ENCODE measurements at places on chromosomes 12 and 14.

DNA sequence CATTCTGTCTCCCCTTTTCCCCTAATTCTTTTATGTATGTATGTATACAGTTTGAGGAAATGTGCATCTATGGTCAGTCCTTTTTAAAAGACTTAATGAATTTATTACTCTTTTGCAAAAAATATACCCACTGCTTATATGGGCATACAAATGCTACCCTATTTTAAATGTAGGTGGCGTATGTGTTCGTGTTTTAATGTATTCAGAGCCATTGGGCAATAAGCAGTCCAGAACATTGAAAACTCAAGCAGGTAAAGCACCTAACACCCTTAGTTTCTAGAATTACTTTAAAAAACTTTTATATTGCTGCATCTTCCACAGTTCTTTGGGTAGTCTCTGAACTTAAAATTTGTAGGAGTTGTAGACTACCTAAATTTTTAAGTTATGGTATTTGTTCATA lies 42.6 kb upstream of the A2ML1 start:
- no peak for DNase-seq

GRCh38 chr14:37145395-37145794 lies 27.0 kb downstream of the SLC25A21 start:
- DNase-seq, result no peak

DNA sequence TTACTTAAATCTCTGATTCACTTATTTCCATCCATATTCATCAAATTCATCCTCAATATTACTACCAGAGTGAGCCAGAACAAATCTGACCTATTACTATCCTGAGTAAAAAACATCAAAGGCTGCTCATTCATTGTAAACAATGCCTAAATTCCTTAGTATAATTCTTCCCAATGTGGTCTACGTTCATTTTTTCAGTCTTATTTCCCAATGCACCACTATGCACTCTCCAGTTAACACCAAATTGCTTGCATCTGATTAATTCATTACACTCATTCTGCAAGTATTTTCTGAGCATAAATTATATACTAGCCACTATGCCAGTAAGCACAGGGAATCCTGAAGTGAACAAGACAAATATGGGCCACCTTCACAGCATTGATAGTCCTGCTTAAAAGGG lies 110.0 kb downstream of the EPS8 start:
- peak; percentile 79 for DNase-seq

DNA sequence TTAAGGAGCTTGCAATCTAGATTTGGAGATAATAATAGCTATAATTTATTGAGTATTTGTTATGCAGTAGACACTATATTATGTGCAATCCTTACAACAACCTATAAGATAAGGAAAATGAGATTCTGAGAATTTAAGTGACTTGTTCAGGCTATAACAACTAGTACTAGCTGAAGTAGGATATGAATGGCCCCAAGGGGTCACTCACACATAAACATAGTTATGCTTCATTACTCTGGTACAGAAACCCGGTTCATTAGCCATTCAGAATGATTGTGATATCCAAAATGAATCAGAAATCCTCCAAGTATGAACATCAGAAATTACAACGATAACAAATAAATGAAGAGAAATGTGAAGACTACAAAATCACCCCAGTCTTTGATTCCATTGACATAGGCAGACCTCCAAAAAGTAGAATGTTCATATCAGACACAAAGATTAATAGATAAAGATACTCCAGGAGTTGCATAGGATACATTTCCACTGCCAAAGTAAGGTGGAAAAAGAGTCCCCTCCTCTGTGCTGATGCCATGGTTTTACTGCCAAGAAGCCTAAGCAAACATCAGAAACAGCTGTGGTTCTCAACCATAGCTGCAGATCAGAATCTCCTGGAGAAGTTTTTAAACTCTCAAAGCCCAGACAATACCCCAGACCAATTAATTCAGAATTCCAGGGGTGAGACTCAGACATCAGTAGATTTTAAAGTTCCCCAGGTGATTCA lies 8.6 kb upstream of the NID2 start:
- DNase-seq, result no peak

- DNase-seq, result no peak
Measured at GRCh38 chr12:113287899-113288282, 47.0 kb downstream of the SLC8B1 start.

DNA sequence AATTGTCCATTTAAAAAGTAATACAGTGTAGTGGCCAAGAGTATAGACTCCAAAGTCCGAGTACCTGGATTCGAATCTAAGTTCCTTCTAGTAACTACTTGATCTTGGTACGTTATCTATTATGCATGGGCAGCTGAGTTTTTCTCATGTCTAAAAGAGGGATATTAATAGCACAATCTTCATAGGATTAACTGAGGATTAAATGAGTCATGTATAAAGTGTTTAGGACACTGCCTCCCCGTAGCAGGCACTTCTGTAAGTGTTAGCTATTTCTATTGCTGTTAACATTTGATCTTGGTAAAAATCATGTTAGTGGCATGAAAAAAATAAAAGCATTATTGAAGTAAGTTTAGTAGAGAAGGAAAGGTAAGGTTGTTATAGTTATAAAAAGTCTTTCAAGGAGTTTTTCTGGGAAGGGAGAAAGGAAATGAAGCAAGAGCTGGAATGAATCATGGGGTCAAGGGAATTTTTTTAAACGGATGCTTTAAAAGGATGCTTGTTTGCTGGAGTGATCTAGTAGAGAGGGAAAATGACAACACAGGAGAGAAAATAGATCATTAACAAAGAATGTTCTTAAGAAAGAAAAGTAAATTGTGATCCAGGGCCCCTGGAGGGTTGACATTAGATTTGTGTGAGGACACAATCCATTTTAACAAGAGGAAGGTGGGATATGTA lies 502.2 kb upstream of the USP15 start:
- DNase-seq, result peak; percentile 24

DNA sequence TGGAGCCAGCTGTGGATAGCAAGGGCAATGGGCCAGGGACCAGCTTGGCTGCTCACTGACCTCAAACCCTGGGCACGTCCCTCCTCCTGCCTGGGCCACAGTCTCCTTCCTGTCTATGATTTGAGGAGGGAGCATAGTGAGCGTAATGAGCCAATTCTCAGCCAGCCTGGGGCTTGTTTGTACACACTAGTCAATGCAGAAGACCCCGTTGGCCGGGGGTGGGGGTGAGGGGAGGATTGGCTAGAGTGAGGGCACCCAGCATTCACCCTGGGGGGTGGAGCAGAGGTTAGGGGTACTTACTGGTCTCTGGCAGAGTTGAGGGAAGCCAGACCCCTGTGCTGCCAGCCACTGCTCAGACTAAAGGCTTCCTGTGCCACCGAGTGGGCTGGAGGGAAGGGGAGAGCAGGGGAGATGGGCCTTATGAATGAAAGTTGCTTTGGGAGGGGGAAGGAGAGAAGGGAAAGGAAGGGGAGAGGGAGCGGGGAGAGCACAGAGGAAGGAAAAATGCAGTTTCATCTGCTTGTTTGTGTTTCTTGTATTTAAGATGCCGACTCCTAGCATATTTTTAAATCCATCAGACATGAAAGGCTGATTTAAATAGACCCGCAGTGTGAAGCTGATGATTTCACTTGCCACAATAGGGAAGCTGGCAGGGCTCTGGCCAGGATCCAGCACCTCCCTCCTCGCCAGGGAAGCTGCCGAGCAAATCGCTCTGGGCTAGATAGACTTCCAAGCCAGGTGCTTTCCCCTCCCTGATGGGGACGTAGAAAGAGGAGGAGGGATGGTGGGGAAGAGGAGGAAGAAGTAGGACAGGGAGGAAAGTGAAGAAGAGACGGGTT lies 114.0 kb downstream of the PRMT8 start:
- DNase-seq, result no peak

DNA sequence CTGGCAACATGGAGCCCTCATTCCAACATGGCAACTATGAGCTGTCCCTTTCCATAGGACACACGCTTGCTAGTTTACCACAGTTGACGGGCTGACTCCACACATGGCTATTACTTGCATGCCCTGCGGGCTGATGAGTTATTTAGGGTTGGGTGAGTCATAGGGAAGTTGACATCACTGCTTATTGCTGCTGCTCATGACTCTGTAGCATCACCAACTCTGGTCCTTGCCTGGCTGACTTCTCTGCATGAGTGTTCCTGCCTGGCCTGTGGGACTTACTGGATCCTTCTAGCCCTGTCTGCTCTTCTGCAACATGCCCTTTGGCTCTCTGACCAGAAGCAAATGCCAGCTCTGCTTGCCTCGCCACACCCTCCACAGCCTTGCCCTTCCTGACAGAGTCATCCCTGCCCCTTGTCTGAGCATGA lies 199.5 kb downstream of the ANO6 start:
- DNase-seq, result peak; percentile 98

DNA sequence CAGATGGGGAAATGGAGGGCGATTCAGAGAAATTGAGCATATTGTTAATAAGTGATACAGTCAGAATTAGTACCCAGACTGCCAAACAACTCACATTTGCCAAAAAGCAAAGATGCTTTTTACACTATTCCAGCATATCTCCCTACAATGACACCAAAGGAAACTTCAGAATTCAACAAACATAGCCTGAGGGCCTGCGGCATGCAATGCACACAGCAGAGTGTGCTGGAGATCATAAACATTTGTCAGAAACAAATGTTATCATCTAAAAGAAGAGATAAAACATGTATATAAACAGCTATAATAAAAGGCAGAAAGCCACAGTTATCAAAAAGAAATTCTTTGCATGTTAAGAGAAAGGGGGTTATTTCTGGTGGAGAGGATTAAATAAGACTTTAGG lies 20.1 kb upstream of the GARIN6 start:
- no peak for DNase-seq

DNA sequence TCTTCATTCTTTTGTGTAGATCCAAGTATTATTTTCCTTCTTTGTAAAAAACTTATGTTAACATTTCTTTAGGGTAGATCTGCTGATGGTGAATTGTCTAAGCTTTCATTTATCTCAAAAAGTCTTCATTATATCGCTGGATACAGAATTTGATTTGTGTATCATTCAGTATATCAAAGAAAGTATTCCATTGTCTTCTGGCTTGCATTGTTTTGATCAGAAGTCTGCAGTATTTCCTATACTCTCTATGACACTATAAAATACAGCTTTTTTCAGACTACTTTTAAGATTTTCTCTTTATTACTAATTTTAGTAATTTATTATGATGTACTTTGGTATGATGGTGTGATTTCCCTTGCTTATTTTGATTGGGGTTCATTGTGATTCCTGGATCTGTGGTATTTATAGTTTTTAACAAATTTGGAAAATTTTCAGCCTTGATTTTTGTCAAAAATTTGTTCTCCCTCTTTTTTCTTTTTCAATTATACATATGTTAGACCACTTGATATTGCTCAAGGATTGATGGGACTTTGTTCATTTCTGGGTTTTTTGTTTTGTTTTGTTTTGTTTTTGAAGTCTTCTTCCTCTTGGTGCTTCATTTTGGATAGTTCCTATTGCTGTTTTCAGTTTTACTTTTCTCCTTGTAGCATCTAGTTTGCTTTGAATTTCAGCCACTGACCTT lies 176.5 kb downstream of the ZFP36L1 start:
- no peak for DNase-seq

- peak; percentile 76 for DNase-seq
Measured at GRCh38 chr12:11795913-11796459, 146.5 kb downstream of the ETV6 start.

DNA sequence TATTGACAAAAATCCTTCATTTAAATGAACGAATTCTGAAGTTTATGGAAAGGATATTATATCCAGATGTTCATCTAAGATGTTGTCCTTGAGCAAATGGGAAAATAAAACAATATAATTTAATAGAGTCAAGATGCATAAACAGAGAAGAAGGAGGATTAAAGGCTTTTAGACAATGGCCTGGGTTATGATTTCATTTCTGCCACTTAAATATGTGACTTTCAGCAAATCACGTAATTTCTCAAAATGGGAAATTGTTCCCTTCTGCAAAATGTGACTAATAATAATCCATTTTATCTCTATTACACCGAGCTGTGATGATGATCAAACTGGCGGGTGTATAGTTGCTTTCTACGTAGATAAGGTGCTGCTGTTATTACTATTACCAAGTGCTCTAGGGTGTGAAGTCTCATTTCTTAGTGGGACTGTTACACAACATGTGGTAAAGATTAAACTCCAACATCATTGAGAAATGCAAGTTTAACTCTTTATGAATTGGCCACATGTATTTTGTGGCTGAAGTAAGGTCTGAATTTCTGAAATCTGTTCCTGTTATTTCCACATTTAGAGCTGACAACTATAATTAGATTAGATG lies 157.0 kb downstream of the MYRFL start:
- DNase-seq, result peak; percentile 38

DNA sequence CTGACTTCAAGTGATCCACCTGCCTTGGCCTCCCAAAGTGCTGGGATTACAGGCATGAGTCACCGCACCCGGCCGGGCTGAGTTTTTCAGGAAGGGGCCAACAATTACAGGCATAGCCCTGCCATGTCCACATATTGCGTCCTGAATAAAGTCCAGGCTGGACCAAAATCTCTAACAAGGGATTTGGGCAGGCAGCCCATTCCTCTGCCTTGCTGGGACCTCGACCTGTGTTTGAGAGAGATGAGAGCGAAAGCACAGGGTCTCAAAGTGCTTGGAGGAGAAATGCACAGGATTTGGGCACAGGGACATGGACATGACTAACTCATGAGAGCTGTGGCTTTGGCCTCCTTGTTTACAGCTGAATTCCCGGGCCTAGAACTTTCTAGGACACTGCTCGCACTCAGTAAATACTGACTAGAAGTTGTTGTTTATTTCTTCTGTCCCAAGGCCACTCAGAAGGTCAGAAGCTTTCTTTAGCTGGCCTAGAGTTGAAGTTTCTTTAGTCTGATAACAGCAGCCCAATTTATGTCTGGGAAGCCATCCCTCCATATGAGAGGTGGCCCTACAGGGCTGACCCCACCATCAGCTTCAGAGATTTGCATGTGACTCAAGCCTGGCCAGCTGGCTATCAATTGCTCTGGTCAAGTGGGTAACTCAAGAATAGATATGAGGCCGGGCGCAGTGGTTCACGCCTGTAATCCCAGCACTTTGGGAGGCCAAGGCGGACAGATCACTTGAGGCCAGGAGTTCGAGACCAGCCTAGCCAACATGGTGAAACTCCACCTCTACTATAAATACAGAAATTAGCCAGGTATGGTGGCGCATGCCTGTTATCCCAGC lies 11.7 kb downstream of the CAMKK2 start:
- DNase-seq, result no peak

GRCh38 chr12:31822761-31823160 lies 93.9 kb upstream of the AMN1 start:
- no peak for DNase-seq

DNA sequence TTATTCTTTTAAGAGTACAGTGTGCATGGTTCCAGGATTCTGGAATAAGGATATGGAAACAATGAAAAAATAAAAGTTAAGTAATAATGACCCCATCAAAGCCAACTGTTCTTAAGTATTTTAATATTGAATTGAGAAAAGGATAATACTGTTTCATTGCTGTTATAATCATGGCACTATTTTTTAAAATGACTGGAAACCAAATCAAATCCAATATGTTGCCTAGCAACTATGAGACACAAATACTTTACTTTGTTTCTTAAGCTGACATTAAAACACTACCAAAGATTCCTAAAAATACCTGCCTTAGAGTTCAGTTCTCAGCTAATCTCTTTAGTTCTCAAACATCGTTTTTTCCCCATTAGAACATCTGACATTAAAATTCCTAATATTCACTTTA lies 66.4 kb upstream of the OTOGL start:
- DNase-seq, result no peak

- DNase-seq, result no peak
Measured at GRCh38 chr12:52710730-52711129, 7.4 kb upstream of the KRT77 start.

All from fibroblast of upper back skin (primary cell).